Esophagus squamous epithelium (tissue), 5 donors: ENCODE measurements at places on chromosomes 2 and 18.

- DNase-seq: no peak
These were observed 16.2 kb upstream of the MAPRE2 start for GRCh38 chr18:35024965-35025364.

DNA sequence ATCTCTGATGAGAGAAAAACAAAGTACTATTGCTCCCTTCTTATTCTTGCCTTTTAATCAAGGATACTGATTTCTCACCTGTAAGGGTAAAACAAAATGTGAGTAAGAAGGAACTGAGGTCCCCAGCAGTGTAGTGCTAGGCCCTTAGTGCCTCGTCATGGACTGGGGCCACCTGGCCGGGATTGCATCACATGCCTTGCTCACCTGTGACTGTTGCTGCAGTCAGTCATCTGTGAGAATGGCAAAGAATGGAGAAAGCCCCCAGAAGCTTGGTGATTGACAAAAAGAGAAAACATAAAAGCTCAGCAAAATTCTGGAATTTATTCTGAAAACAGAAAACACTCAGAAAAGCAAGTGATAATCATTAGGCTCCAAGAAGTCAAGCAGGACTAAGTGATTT, 63.4 kb downstream of the SPATS2L start:
- no peak for DNase-seq

DNA sequence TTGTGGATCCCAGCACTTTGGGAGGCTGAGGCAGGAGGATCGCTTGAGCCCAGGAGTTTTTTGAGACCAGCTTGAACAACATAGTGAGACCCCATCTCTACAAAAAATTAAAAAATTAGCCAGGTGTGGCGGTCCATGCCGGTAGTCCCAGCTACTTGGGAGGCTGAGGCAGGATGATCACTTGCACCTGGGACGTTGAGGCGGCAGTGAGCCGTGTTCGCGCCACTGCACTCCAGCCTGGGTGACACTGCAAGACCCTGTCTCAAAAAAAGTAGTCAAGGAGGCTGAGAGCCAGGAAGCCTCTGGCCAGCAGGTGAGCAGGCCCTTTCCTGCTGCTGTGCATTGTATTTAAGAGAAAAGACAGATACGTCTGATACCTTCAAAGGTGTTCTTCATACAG, 11.1 kb upstream of the PROC start:
- DNase-seq: no peak

DNA sequence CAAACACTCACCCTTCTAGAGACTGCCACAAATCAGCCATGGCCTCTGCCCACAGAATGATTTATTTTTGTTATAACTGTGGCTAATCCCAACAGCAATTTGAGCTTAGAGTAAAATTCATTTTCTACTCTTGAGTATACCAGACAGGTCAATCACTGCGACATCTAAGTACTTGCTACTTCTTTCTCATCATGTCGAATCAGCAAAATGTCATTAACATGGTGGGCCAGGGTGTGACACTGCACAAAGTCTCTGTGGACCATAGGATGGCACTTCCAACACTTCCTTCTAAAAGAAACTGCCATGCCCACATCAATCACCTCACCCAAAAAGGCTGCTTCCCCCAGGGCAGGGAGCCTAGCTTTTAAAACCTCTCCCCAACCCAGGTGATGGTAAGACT, 64.4 kb downstream of the KCNG3 start:
- no peak for DNase-seq

GRCh38 chr2:169086893-169087467, 17.6 kb downstream of the DHRS9 start:
- no peak for DNase-seq

GRCh38 chr2:54947646-54948045, 102.6 kb downstream of the RTN4 start:
- no peak for DNase-seq

- no peak for DNase-seq
These were observed 5.3 kb downstream of the EPB41L3 start for GRCh38 chr18:5538544-5538943.

- no peak for DNase-seq
These were observed 65.4 kb downstream of the TET3 start for GRCh38 chr2:74050151-74050550.

DNA sequence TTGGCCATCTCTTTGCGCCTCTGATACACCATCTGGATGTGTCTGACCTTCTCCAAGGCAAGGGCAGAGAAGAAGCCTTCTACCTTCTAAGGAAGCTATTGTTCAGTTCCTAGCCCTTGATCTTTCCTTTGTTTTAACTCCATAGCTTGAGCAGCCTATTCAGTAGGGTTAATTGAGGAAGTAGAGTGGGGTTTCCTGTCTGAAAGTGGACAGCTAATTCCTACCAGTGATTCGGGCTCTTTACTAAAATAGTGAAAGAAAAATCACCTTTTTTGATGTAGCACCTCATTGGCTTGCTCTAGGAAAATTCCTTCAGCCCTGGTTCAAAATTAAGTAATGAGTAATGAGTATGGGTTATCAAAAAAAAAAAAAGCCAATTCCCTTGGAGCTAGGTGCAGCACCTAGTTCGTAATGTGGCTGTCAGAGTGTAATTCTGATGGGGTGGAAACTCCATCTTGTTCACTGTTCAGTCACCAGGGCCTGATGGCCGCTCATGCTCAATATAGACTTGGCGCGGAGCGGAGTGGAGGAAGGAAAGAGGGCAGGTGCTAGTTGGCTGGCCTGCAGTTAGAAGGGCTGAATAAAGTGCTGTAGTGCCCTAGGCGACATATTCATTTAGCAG, 2.9 kb upstream of the MGAT5 start:
- no peak for DNase-seq

- no peak for DNase-seq
These were observed 25.9 kb downstream of the LYPD6B start for GRCh38 chr2:149064365-149064841.

DNA sequence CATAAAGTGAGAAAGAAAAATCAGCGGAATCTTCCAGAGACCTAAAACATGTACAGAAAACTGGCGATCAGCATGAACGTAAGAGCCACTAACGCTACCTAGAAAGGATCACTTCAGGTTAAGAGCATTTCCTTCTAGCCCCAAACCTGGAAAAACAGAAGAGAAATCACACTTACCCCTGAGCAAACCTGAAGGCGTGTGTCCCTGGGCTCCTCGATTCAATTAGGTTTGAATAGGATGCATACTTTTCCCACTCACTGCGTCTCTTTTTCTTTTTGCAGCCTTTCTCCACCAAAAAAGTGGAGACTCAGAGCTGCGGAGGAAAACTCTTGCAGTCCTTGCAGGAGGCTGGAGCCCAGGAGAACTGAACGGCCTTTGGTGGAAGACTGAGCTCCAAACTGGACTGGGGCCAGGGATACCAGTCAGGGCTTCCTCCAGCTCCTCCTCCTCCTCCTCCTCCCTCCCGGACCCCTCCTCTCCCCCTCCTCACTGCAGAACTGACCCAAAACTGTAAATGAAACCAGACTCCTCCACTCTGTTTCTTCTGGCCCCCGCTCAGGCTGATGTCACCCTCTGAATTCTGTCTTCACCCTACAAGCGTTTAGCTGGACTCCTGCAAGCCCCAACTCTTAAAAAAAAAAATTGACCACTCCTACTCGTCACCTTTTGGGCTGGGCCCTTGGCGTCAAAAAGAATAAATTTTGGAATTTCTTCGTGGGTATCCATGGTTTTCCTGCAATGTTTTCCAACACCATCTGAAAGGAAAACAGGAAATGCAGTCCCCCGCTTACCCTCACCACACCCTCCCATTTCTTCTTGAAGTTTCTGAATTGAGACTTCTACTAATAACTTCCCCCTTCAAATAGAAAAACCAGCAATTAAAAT, at the start of gene COL6A3:
Gene COL6A3, minus strand, starts transcription at position 388 of the 885 bp plus-strand sequence. CDS start 17,347 bp downstream, outside the sequence.
- no peak for DNase-seq

GRCh38 chr2:28341208-28341891, 51.3 kb upstream of the FOSL2 start:
- no peak for DNase-seq

GRCh38 chr18:32742579-32742978, 30.2 kb downstream of the KLHL14 start:
- no peak for DNase-seq

DNA sequence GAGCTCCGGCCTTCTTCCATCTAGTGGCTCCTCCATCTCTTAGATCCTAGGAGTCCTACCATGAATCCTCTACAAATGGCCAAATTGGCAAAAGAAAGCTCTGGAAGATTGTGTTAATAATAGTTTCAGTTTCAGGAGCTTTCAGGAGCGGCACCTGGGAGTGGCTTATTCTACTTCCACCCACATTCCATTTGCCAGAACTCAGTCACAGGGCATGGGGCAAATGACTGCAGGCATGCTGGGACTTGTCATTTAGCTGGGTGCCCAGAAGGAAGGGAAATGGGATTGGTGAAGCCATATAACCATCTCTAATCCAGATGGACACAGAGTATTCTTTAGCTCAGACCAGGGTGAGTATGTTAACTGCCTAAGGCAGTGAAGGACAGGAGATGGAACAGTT, 3.6 kb upstream of the LRATD1 start:
- no peak for DNase-seq

DNA sequence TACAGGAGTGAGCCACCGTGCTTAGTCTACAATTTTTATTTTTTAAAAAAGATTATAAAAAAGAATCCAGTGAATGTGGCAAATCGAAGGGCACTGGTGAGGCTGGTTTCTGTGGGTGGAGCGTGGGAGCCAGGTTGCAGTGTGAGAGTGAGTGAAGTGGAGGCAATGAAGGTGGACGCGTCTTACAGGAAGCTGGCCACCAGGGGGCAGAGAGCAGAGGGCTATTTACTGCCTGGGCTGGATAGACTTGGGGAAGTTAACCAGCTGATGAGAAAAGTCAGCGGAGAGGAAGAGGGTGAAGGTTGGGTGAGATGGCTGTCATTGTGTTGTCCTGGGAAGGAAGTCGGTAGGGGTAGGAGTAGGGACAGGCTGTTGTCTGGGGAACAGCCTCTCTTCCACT, 6.8 kb downstream of the SCTR start:
- no peak for DNase-seq

DNA sequence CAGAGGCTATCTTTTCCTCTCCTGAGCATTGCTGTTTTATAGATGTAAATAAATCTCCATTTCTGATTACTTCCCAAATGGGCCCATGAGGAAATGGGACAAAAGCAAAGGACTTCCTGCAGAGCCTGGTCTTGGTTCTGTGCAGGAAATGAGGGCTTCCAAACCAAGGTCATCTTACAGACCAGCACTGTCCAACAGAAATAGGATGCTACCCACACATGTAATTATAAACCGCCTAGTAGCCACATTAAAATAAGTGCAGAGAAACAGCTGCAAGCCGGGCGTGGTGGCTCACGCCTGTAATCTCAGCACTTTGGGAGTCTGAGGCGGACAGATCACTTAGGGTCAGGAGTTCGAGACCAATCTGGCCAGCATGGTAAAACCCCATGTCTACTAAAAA, 6.2 kb downstream of the TTL start:
- no peak for DNase-seq

DNA sequence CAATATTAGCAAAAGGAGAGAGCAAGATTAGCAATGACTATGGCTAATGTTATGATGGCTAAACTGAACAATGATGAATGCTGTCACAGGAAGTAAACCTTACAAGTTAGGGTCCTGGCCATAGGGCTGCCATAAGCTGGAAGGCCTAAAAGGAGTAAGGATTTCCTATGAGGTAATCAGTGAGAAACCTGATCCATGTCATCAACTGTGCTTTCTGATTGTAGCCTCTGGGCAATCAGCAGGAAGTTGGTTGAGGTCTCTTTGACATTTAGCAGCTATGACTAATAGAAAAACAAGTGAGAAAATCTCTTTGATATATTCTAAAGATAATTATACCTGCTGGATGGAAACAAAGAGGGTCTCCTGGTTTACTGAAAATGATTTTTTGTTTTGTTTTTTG, 193.0 kb downstream of the RAB3GAP1 start:
- DNase-seq: no peak

DNA sequence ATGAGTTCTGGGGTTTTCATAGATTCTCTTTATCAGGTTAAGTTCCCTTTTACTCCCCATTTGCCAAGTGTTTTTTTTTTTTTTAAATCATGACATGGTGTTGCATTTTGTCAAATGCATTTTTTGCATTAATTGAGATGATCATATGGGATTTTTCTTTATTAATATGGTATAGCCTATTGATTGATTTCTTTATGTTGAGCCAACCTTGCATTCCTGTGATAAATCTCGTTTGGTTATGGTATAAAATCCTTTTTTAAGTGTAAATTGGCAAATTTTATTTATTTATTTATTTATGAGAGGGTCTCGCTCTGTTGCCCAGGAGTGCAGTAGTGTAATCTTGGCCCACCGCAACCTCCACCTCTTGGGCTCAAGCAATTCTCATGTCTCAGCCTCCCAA, 81.5 kb upstream of the ACVR1 start:
- no peak for DNase-seq

GRCh38 chr2:120899771-120900170, 164.1 kb downstream of the GLI2 start:
- DNase-seq: no peak

- DNase-seq: no peak
These were observed 143.4 kb downstream of the NCKAP5 start for GRCh38 chr2:133424876-133425275.

- no peak for DNase-seq
These were observed 47.7 kb downstream of the SLC9A2 start for GRCh38 chr2:102667072-102667471.

GRCh38 chr2:23220513-23221094, 164.4 kb upstream of the KLHL29 start:
- no peak for DNase-seq

GRCh38 chr18:6842081-6842480, 112.6 kb downstream of the ARHGAP28 start:
- no peak for DNase-seq

DNA sequence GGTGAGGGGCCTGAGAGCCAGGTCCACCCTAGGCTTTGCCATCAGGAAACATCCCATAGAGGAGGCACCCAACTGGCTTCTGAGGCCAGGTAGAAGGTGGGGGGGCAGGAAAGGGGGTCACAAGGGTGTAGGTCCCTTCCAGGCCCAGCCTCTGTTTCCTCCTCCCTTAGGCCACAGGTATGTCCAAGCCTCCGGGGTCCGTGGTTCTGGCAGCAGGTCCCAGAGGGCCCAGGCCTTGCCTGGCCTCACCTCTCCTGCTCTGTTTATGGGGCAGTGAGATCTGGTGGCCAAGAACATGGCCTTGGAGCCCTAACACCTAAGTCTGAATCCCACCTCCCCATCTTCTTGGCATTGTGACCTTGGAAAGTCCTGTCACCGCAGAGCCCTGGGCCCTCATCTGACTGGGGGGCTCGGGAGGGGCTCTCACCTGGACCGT, 21.6 kb upstream of the GPR17 start:
- DNase-seq: no peak

DNA sequence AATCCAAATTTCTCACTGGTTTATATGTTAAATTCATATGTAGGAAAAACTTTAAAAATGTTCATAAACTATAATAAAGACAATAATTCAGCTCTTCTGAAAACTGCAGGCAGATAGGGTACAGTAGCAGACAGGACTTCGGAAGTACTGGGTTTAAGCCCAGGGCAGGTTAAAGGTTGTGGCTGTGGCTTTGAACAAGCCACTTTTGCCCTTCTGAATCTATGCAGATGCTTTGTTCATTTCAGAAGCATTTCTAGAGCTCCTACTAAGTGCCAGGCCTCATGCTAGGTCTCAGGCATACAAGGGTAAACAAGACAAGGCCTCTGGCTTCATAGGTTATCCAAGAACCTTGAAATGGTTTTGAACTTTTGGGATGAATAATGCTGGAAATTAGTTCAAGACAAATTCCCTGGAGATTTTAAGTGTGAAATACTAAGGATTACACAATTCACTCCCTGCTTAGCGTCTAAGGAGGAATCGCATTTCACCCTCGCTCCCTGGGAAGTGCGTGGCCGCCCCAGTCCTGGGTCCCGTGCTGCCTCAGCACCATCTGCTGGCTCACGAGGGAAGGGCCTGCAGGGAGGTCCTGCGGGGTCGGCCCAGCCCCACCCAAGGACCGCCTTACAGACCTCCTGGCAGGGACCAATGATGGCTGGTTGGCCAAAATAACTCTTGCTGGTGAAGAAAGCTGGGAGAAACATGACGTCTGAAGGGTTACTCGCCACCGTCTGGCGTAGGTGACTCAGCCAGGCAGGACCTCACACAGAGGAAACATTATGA, 67.7 kb upstream of the L3MBTL4 start:
- DNase-seq: no peak
